Muscle of arm (tissue), 14 donors: ENCODE measurements at places on chromosomes 7 and 10. TPM values are rescaled to one million over a fixed set of nuclear protein-coding genes. Genes with fewer than 3 reads are reported as not detected.

DNA sequence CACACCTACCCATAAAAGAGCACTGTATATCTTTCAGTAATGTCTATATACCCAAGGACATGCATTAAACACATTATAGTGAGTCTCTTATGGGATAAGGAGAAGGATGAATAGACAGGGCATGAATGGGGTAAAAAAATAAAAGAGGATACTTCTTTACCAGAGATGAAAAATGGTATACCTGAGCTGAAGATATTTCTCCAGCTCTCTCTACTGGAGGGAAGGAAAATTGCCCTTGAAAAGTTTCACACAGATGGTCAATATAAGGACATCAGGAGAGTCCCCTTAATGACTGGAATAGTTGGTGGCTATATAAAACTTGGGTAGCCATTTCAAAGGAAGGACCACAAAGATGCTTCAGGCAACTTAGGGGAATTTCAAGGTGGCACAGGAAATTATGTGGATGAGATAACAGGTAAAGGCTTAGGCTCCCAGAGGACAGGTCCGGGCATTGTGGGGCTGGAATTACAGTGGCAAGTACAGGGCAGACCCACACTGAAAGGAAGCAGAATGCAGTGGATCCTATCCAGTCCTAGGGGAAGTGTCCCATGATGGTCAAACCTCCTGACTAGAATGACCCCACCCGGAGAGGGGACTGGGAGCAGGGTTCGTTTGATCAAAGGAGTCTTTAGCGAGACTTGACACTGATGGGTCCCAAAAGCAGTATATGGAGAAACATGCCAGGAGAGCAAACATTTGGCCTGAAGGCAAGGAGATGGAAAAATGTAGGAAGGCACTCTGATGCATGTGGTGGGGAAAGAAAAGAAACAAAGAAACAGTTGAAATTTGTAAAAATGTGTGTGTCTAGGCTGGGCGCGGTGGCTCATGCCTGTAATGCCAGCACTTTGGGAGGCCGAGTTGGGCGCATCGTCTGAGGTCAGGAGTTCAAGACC is 35.6 kb downstream of the PLAU start:
- no peak for DNase-seq

- peak; percentile 34 for DNase-seq
Measured at GRCh38 chr7:26856176-26856985, 8.0 kb downstream of the SKAP2 start.

Gene CDK14
- not detected for polyA plus RNA-seq

GRCh38 chr7:30884881-30885280 is 26.8 kb upstream of the AQP1 start:
- no peak for DNase-seq

- DNase-seq, result no peak
Measured at GRCh38 chr10:58081353-58081752, 186.3 kb downstream of the IPMK start.

DNA sequence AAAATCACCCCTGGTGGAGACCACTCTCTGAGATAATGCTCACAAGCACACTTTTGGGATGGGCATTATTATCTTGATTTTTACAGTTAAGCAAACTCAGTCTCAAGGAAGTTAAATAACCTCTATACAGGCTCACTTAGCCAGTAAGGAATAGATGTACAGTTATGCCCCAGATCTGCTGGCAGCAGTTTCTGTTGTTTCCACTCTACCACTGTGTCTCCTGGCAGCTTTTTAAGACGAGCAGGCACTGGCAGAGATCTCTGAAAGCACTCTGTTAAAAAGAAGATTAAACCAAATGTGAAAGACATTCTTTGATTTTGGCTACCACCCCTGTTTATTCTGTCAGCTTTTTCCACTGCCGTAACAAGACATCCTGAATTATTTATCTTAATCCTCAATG is 73.2 kb downstream of the SRI start:
- no peak for DNase-seq

DNA sequence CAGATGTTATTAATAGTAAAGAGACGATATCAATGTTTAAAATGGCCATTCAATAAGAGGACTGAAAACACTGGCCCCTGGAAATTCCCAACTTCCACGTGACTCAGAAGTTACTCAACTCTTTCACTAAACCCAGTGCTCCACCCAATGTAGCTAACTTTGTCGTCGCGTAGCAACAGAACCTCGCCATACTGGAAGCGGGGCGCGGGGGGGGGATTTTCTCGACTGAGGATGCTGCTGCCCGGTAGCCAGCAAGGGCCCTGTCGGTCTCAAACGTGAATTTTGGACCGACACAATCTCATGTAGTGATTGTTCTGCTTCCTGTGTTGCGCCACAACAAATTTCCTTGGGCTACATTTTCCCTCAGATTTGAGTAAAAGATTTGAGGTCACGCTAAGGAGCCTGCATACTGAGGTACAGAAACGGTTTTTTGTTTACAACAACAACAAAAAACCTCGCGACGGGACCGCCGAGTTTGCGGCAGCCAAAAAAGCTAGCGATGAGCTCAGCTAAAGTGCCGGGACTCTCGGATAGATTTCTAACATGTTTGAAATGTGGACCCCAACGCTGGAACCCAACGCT is 977 bp upstream of the SFR1 start:
- DNase-seq, result peak; percentile 88

DNA sequence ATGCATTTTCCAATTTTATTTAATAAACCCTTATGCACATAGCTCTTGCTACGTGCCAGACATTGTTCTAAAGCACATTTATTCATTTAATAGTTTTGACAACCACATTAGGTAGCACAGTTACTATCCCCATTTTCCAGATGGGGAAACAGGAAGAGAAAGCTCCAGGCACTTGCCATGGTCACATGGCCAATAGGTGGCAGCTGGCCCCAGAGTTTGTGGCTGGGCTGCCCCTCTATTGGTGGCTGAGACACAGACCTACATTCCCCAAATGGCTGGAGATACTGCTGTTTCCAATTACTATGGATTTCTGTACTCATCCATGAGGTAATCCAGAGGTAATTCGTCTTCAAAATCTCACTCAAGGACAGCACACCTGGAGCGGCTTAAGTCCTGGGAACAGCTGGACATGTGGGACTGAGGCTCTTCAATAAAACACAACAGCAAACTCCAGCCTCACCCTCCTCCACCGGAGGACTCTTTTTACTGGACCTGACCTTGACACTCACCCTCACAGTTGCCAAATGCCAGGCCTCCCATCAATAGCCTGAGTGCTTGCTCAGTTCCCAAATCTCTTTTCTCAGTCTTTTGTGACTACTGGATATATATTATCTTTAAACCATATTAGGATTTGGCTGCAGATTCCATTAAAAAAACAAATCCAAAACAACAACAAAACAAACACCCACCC is 106.1 kb downstream of the CLEC2L start:
- no peak for DNase-seq

DNA sequence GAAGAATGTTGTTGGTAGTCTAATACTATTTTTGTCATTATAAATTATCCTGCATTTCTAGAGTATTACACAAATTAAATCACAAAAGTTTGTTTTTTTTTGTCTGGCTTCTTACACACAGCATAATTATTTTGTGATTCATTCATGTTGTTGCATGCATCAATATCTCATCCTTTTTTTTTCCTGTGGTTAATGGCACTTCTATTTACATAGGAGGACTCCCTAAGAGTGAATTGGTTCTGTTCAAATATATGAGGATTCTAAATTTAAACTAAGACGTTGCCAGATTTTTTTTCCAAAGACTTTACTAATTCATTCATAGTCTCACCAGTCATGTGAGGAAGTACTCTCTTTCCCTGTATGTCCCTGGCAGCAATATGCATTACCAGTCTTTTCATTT is 303.3 kb downstream of the GPR37 start:
- no peak for DNase-seq

Gene SVIL
- 101 TPM for polyA plus RNA-seq

Gene CASD1
- 77.5 TPM for polyA plus RNA-seq

DNA sequence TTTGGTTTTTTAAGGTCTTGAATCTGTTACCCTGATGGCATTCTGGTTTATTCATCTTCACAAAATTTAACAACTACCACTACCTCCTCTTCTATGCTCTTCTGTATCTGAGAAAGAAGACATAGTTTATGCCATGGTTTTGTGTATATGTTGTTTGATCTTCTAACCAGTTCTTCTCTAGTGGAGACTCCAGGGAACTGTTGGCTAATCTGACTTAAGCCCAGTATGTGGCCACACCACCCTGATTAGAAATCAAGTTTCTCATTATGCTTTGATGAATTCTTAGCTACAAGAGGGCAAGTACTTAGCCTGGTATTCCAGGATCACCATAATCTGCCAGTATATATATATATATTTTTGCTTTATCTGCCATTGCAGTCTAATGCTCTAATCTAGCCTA is 99.5 kb upstream of the MXI1 start:
- no peak for DNase-seq

Gene FBXL13
- polyA plus RNA-seq, result 0.89 TPM

Gene CALHM2
- polyA plus RNA-seq, result 18.1 TPM

GRCh38 chr7:112010994-112011393 is 195.2 kb downstream of the DOCK4 start:
- no peak for DNase-seq

DNA sequence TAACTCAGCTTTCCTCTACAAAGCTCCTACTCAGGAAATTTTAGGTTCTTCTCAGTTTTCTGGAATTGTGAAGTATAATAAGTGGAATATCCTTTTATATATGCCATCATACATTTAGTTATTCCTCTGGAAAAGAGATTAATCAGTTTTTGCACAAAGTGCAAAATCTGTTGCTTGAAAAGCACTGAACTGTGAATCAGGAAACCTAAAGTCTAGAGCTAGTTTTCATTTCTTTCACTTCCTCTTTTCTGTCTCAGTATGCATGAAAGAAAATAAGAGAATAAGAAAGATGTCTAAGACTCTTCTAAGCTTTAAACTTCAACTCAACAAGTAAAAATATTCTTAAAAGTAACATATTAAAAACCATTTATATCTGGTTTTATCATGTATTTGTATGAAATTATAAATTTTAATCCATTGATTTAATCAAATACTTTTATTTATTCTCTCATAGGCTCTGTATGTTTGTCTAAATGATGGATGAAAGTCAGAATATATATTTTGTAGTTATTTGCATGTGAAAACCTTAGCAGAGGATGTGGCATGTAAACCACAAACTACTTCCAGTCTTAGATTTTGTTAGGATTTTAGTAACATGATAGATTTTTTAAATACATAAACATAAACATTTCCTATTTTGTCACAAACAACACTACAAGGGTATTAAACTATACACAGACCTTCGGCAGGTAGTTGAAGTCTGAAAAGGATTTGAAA is 1073.0 kb downstream of the XPNPEP1 start:
- DNase-seq, result no peak

DNA sequence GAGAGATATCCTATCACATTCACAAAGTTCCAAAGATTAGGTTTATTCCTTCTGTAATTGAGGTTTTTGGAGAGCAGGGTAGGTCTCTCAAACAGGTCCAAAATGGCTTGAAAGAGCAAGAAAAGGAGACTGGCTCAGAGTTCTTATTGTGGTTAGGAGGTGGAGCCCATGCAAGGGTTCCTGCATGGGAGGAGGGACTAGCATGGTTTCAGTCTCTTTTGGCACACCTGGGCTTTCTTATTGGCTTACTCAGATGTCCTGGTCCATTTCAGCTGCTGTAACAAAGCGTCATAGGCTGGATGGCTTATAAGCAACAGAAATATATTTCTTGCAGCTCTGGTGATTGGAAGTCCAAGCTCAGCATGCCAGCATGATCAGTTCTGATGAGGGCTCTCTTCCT is 493.1 kb downstream of the REEP3 start:
- no peak for DNase-seq

DNA sequence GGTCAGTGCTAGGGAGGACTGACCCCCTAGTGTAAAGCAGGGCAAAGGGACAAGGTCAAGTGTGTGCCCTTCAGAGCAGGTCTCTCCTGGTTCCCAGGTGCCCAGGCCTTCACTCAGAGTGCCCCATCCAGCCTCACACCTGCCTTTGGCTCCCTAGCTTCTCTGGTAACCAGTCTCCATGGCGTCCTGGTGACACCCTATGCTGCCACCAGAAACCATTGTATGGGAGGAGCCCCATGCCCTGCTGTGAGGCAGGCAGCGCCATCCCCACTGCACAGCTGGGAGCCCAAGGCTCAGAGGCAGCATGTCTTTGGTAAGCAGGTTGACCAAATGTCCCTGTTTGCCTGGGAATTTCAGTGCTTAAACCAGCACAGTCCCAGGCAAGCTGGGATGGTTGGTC is 33.1 kb upstream of the HMX3 start:
- DNase-seq, result no peak

DNA sequence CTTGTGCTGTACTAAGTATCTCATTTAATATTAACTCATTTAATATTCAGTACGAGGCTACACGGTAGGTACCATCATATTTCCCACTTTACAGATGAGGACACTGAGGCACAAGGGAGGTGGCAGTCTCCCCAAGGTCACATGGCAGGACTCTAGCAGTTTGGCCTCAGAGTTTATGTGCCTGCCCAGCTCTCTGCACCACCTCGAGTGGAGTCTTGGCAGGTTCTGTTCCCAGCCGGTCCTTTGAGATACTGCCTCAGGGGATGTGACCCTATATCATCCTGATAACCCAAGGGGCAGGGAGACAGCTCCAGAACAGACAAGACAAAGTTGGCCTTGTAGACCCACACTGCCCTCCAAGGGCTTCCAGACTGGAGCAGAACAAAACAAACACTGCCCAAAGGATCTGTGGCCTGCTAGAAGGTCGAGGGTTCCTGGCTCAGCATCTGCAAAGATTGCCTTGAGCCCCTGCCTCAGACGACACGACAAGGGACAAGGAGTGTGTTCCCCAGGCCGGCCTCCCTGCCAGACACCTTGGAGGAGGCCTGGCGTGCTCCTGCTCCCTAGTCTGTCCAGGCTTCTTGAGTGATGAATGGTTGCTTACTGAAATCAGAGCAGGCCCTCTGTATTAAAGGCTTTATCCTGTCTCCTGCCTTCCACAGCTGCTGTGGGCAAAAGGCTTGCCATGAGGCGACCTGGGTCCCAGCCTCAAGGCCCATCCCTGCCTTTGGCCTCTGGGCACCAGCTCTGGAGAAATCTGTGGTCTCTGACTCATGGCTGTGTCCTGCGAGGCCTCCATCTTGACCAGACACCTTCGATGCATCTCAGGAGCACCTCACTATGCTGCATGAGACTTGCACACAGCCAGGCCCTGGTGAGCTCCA is 3.9 kb upstream of the PWWP2B start:
- no peak for DNase-seq

DNA sequence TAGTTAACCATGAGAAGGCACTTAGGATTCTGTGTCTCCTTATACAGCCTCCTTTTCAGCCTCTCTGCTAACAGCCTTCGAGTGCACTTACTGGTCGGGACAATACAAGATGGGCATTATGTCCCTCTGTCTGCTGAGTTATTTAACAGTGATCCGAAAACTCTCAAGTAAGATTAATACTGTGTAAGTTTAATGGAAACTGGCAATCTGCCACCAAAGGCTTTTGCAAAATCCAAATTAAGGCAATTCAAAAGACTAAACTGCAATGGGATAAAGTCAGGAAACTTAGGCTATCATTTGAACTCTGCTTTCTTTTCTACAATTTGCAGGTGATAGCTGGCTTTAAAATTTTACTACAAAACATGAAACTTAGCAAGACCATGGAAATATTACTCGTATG is 477.8 kb downstream of the TFEC start:
- DNase-seq, result no peak

Gene PRSS1
- not detected for polyA plus RNA-seq

- DNase-seq, result no peak
Measured at GRCh38 chr10:80896959-80897358, 359.3 kb downstream of the SH2D4B start.
